SJSA1 (cell line): ENCODE measurements at places on chromosomes 16 and 17.

- no peak for DNase-seq
Observed at GRCh38 chr17:41334385-41335305, 16.0 kb downstream of the KRT33A start.

DNA sequence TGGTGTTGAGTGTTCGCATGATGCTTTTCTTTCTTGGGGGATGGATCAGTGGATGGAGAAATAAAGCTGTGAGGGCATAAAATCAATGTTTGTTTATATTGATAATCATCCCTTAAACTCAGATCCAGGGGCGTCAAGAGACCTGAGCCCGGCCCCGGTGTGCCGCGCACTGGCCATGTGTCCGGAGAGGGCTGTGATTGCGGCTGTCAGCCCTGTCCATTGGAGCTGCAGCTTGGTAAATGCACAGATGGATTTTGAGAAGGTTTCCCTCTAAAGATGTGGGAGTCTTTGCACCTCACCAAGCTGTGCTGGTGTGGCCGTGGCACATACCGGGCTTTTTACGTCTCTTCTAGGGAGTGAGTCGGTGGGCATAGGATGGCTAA is 21.6 kb upstream of the ZNF750 start:
- DNase-seq, result no peak

DNA sequence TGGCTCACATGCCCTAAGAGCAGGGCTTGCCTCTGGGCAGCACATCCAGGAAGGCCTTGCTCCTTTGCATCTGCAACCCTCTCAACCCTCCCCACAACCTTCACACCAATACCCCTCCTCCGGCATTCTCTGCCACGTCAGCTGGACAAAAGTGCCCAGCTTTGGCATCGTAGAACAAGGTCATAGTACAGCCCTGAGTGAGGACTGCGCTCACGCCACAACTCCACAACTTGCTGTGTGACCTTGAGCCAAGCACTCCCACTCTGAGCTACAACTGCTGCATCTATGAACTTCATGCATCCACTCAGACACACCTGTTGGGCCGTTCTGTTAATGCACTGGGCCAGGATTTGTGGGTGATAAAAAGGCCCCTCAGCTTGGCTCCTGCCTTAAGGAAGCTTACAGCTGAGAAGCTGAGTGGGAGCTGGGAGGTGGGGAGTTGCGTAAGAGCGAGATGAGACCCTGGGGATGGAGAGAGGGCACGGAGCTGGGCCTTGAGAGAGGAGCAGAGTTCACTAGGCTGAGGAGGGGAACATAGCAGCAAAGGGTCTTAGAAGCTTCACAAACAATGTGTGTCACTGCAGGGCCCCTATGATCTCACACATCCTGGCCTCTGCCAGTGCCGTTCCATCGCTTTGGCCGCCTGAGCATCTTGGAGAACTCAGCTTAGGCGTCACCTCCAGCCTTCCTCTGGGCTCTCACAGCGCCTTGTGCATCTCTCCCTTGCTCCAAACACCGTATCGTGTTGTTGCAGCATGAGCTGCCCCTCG is 8.6 kb upstream of the MRC2 start:
- DNase-seq, result no peak

- no peak for DNase-seq
Observed at GRCh38 chr16:50735629-50736122, 6.2 kb upstream of the CYLD start.

DNA sequence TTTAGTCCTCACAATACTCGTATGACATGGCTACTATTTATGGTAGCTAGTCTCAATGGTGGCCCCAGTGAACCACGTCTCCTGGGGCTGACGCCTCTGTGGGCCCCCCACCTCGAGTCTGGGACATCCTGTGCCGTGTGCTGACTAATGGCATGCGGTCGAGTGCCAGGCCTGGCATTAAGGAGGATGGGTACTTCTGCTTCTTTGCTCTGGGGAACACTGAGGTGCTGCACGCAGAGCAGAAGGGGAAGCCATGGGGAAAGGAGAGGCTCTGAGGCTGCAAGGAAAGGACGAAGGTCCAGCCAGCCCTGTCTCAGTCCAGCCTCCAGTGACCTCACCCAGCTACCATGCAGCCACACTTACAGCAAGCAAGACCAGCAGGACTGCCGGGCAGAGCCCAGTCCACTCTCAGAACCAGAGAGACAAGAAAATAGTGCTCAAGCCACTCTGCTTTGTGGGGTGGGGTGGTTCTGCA is 5.7 kb upstream of the MPRIP start:
- peak; percentile 86 for DNase-seq

DNA sequence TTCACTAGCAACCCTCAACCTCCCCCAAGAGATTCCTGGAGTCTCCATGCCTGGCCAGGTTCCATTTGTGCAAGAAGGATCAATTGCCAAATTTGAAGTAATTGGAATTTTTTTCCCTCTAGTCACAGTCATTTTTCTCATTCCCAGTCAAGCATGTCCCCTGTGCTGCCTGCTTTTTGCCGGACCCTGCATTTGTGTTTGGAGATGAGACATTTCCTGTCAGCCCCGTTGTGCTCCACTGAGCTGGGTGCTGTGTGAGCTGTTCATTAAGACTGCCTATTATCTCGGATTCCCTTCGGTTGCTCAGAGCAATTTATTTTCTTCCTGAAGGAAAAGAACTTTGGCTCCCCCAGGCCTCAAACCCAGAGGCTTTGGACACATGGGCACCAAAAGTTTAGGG is 201.0 kb upstream of the NLRP1 start:
- DNase-seq, result peak; percentile 66

GRCh38 chr16:66881560-66881959 is 1.2 kb downstream of the PDP2 start:
- DNase-seq, result no peak

DNA sequence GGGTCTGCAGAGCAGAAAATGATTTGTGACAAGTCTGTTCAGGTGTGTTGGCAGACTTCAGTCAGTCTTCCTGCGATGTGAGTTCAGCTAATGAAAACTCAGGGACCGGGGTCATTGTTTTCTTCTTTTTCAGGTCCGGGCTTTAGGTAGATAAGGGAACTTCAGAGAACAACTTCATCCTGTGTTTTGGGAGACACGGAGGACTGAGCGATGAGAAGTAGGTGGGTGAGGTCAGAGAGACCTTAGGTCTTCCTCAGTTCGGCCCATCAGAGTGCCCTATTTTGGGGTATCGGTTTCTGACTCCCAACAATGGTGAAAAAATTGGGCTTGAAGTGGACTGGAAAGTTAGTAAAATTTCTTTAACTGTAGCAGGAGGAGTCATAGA is 88.9 kb upstream of the ATF7IP2 start:
- DNase-seq, result no peak

- no peak for DNase-seq
Observed at GRCh38 chr17:47807421-47807820, 14.2 kb downstream of the OSBPL7 start.

DNA sequence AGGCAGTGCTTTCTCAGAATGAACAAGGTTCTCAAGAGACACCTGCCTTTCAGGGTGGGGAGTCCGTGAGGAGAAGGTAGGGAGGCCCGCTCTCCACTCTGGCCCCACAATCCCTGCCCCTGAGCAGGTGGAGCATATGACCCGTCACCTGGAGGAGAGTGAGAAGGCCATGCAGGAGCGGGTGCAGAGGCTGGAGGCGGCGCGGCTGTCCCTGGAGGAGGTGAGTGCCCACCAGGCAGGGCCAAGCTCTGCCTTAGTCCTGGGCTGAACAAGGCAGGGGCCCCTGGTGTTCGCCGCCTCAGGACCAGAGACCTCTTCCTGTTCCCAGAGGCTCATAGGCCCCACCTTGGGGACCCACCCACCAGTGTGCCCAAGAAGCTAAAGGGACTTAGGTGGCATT is 2.5 kb upstream of the RAC3 start:
- DNase-seq, result no peak

DNA sequence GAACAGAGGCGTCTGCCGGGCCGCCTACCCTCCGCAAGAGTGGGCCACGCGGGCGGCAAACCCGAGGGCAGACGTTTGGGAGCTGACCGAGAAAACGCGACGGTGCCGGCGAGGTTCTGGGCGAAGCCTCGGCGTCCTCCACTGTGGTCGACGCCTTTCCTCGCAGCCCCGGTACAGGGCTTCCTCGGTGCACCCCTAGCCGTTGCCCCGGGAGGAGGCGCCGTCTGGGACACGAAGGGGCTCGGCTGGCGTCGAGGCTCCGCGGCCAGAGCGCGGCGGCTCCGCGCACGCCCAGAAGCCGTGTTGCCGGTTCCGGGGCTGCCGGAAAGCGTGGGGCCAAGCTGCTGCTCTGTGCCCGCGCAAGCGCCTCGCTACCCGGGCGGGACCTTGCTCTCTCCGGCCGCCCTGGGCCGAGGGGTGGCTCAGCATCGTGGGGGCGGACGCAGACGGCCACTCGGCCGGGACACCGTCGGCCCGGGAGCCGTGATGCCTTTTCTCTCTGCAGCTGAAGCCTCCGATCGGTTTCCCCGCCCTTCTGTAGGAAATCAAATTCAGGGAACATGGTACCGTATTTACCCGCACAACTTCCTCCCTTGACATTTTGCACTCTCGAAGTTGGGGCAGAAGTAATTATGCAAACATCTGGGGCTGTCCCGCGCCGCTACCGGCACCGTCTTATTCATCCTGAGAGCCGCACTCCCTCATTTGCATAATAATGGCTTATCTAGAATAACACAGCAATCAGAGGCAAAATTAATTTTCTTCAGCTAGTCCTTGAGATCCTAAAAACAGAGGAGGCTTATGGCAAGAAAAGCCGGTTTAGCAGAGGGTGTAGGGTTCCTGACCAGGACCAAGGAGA is 7.3 kb upstream of the CBX8 start:
- peak; percentile 57 for DNase-seq

DNA sequence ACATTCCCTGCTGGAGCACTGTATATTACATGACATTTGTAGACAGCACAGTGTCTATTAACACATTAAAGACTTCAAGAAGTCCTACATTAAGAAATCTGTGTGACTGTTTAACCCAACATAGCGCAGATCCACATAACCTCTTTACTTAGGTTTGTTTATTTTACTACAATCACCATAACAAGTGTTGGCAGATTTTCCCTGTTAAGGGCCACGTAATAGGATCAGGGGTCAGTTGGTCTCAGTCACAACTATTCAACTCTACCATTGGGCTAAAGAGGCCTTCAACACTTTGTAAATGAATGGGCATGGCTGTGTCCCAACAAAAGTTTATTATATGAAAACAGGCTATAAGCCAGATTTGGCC is 51.3 kb upstream of the ADORA2B start:
- DNase-seq, result no peak

DNA sequence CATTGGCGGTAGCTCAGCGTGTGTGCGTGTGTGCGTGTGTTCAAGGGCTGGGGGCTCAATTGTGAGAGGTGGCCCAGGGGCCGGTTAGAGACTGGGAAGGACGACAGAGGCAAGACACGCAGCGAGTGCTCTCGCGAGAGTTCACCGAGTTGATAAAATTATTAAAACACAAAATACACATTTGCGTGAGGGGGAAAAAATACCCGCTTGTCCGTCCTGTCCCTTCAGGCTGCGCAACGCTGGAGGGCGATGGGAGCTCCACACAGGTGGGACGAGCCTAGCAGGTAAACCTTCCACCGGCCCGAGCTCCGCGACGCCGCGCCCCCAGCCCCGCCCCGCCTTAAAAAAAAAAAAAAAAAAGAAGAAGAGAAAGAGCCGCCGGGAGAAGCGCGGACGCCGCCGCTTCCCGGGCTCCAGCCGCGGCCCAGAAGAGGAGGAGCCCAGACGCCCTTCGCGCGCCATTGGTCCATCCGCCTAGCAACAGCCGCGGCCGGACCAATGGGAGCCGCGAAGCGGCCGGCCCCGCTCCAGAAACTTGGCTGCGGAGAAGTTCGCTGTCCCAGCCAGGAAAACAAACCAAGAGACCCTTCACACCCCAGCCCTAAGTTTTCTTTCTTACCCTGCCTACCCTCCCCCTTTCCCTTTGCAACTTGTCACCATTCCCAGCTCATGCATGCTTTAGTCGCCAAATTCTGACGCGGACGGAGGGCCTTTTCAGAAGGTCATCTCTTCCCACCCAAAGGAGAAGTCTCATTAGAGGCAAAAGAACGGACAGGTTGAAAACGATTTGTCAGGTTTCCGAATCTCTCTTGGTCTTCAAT is 169.9 kb upstream of the MAF start:
- DNase-seq, result peak; percentile 89

DNA sequence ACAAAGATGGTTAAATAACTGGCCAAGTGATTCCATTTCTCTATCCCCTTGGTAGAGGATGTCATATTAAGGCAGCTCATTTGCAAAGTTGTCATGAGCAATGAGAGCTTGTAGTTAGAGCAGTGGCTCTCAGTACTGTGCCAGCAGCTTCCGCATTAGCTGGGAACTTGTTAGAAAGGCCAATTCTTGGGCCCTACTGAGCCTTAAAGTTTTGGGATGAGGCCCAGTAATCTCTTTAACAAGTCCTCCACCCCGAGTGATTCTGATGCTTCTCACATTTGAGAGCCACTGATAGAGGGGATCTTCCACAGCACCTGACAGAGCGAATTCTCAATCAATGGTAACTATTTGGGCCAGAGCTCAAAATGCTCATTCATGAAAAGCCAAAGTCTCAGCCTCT is 20.2 kb upstream of the CCL1 start:
- no peak for DNase-seq

GRCh38 chr17:80761110-80761871 is 216.7 kb downstream of the RPTOR start:
- DNase-seq, result peak; percentile 80

DNA sequence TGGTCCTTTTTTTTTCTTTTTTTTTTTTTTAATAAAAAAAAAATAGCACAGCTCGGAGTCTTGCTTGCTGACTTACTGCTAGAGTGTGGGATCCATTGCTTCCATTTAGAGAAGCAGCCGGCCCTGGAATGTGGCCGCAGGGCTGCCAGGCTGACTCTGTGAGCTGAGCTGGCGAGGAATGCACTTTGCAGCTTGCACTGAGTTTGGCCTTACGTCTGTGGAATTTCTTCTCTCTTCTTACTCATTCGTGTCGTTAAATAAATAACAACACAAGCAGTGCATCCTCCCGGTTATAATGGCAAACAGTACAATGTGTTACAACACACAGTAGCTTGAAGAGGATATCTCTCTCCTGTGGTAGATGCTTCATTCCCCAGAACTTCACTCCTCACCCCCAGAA is 69.2 kb downstream of the PRKCB start:
- peak; percentile 80 for DNase-seq

- DNase-seq, result no peak
Observed at GRCh38 chr17:79490530-79490929, 120.3 kb downstream of the RBFOX3 start.

DNA sequence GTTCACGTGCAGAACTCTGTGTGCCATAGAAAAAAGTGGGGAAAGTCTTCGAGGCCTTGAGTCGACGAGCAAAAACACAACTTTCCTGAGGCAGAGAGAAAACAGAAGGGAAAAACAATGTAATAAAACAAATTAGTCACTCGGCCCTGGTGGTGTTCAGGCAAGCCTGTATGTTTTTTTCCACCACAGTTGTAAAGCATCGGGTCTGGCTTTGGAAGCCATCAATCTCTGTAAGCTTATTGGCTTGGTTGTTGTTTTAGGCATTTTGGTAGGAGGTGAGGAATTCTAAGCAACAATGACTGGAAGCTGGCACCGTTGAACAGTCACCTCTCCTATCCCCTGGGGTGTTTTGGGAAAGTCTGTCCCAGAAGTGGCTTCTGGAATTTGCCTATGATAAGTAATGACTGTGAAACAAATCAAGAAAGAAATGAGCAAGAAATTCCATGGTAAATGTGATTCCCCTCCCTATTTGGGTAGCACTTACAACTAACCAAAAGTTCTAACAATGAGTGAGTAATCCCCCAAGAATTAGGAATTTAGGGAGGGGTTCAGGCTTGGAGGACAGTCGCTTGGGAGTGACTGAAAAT is 2.8 kb downstream of the CDH13 start:
- peak; percentile 90 for DNase-seq
